ENCODE measurements at places on chromosomes 5 and 9.

DNA sequence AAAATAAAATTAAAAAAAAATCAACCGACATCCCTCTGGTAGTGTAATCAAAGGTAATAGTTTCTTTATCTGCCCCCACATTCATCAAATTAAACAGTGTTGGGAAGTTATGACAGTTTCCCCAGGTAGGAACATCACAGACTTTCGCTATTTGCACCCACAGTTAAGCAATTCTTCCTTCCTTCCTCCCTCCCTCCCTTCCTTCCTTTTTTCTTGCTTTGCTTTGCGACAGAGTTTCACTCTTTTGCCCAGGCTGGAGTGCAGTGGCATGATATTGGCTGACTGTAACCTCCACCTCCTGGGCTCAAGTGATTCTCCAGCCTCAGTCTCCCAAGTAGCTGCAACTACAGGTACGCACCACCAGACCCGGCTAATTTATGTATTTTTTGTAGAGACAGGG lies 10.8 kb upstream of the BICD2 start:
- H3K36me3 ChIP-seq: no peaks in the 10 kb centered on the region
- no peaks in the 10 kb centered on the region for H3K27me3 ChIP-seq
- H3K4me3 ChIP-seq: no peak overlapping the region
- peaks cover 5% of the 10 kb centered on the region for H3K4me1 ChIP-seq
- no peak for DNase-seq
- no peak overlapping the region for H3K27ac ChIP-seq

- H3K36me3 ChIP-seq: peaks cover 21% of the 10 kb centered on the region
- no peak overlapping the region for H3K27ac ChIP-seq
- DNase-seq: no peak
- H3K27me3 ChIP-seq: no peaks in the 10 kb centered on the region
- H3K4me1 ChIP-seq: no peaks in the 10 kb centered on the region
- no peak overlapping the region for H3K4me3 ChIP-seq
Measured at GRCh38 chr5:154916874-154917273, 21.1 kb downstream of the GEMIN5 start.

DNA sequence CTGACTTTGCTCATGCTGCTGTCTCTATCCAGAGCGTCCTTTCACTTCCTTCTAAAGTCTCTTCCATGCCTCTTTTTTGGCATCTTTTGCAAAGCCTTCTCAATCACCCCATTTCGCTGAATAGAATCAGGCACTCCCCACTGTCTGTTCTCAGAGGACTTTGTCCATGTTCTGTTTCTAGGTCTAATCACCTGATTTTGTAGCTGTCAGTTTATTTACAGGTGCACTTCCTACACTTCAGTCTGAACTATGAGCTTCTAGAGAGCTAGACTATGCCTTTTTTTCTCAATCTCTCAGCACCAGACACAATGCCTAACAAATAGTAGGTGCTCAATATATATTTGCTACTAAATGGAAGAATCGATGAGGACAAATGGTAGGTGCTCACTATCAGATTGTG lies 29.9 kb downstream of the TLR4 start:
- DNase-seq: no peak
- H3K27ac ChIP-seq: no peak overlapping the region
- no peak overlapping the region for H3K4me3 ChIP-seq
- no peaks in the 10 kb centered on the region for H3K36me3 ChIP-seq
- no peaks in the 10 kb centered on the region for H3K4me1 ChIP-seq

- H3K36me3 ChIP-seq: no peaks in the 10 kb centered on the region
- H3K27me3 ChIP-seq: no peaks in the 10 kb centered on the region
- no peak overlapping the region for H3K4me3 ChIP-seq
- no peak for DNase-seq
- no peaks in the 10 kb centered on the region for H3K4me1 ChIP-seq
Measured at GRCh38 chr9:103225702-103226646, 230.8 kb downstream of the CYLC2 start.

GRCh38 chr9:114224247-114224610 lies 68.9 kb downstream of the COL27A1 start:
- H3K27me3 ChIP-seq: no peaks in the 10 kb centered on the region
- H3K27ac ChIP-seq: no peak overlapping the region
- DNase-seq: no peak
- H3K4me1 ChIP-seq: no peaks in the 10 kb centered on the region
- H3K36me3 ChIP-seq: no peaks in the 10 kb centered on the region

- no peak overlapping the region for H3K4me3 ChIP-seq
- no peaks in the 10 kb centered on the region for H3K4me1 ChIP-seq
- DNase-seq: no peak
- no peak overlapping the region for H3K27ac ChIP-seq
- no peaks in the 10 kb centered on the region for H3K36me3 ChIP-seq
- no peaks in the 10 kb centered on the region for H3K27me3 ChIP-seq
Measured at GRCh38 chr5:127428748-127429147, 88.7 kb upstream of the PRRC1 start.

GRCh38 chr9:133975511-133975910 lies 16.6 kb downstream of the VAV2 start:
- no peaks in the 10 kb centered on the region for H3K36me3 ChIP-seq
- no peak for DNase-seq
- no peaks in the 10 kb centered on the region for H3K27me3 ChIP-seq
- no peak overlapping the region for H3K27ac ChIP-seq
- H3K4me1 ChIP-seq: peaks cover 46% of the 10 kb centered on the region

DNA sequence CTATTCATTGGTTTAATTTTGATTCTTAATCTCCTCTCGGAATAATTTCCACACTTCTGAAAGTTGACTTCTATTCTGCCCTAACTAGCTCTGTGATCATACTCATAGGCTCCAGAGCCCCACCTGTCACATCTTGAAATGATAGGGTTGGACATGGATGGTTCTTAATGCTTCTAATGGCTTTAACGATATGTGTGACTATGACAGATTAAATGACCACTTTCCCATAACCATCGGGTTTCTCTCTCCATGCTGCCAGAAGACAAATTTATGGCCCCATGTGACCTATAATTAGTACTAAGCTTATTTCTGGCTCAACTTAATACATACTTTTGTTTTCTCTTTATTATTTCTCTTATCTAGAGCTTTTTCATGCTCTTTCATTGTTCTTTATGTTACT lies 251.1 kb upstream of the TUT7 start:
- H3K4me1 ChIP-seq: no peaks in the 10 kb centered on the region
- no peaks in the 10 kb centered on the region for H3K27me3 ChIP-seq
- H3K36me3 ChIP-seq: no peaks in the 10 kb centered on the region

- no peak for DNase-seq
- no peak overlapping the region for H3K4me3 ChIP-seq
- no peak overlapping the region for H3K27ac ChIP-seq
- no peaks in the 10 kb centered on the region for H3K36me3 ChIP-seq
- no peaks in the 10 kb centered on the region for H3K27me3 ChIP-seq
Measured at GRCh38 chr9:2234371-2234893, 219.3 kb downstream of the SMARCA2 start.

Measured in upper lobe of left lung (tissue), 6 donors.